ENCODE measurements at places on chromosomes 3 and 15. TPM values are rescaled to one million over a fixed set of nuclear protein-coding genes. Genes with fewer than 3 reads are reported as not detected.

DNA sequence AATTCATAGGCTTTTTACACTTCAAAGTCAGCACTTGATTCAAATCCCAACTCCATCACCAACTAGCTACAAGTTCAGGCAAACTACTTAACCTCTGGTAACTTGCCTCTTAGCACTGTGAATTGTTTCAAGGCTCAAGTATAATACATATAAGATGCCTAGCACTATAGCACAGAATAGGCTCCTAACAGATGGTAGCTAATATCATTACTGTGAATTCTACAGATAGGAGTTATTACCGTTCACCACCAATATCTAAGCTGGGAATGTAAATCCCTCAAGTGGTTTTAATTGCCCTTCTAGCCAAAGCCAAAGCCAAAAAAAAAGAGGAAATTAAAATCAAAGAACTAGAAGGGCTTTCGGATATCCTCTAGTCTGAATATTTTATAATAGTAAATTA is 15.4 kb downstream of the DLG1 start:
- H3K4me1 ChIP-seq, result no peaks in the 10 kb centered on the region
- H3K27ac ChIP-seq, result no peak overlapping the region
- H3K36me3 ChIP-seq, result peaks cover 46% of the 10 kb centered on the region
- DNase-seq, result no peak

DNA sequence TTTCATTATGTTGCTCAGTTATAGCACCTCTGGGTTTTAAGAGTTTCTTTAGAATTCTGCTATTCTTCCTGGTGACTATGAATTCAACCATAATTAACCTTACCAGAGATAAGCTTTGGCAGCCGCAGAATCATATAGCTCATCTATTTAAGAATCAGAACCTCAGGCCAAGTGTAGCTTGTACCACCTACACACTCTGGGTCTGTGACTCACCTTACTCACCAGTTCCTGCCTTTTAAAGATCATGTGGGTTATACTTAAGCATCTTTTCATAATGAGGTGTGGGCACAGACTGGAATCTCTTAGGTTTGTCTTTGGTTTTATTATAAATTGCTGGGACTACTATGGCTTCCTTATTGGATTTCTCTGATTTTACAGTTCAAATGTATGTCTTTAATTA is 21.9 kb downstream of the CDV3 start:
- no peaks in the 10 kb centered on the region for H3K27me3 ChIP-seq
- peak; percentile 38 for DNase-seq
- no peak overlapping the region for H3K4me3 ChIP-seq
- H3K36me3 ChIP-seq, result no peaks in the 10 kb centered on the region

GRCh38 chr3:2908693-2909351 is 201.4 kb downstream of the IL5RA start:
- H3K36me3 ChIP-seq, result no peaks in the 10 kb centered on the region
- no peak overlapping the region for H3K27ac ChIP-seq
- no peaks in the 10 kb centered on the region for H3K4me1 ChIP-seq
- H3K27me3 ChIP-seq, result no peaks in the 10 kb centered on the region
- DNase-seq, result no peak
- H3K4me3 ChIP-seq, result no peak overlapping the region

- no peak overlapping the region for H3K27ac ChIP-seq
- peak; percentile 18 for DNase-seq
- H3K36me3 ChIP-seq, result no peaks in the 10 kb centered on the region
- H3K27me3 ChIP-seq, result no peaks in the 10 kb centered on the region
- no peak overlapping the region for H3K4me3 ChIP-seq
These were observed 1.9 kb downstream of the PAK6 start for GRCh38 chr15:40240619-40241221.

DNA sequence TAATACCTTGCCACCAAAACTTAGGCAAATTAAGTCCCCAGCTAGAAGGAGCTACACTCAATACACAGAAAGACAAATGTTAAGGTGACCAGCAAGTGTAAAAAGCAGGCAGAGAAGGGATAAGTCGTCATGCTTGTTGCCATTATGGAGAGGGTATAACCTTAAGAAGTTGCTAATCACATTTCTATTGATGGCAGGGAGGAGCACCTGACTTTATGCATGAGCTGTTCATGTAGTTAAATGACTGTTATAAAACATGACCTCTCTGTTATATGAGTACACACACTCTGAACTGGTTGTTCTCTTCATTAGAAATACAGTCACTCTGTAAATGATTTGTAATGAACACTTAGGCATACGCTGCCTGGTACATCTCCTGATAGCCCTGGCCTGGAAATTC is 6.6 kb upstream of the CCNL1 start:
- H3K27me3 ChIP-seq, result no peaks in the 10 kb centered on the region
- no peak for DNase-seq
- H3K4me3 ChIP-seq, result no peak overlapping the region
- H3K4me1 ChIP-seq, result no peaks in the 10 kb centered on the region
- no peak overlapping the region for H3K27ac ChIP-seq

The SLC26A6 gene
- 44.9 TPM for total RNA-seq

The IRAK2 gene
- total RNA-seq, result 4.7 TPM

GRCh38 chr15:43330780-43331087 is 361 bp upstream of the LCMT2 start:
- H3K4me1 ChIP-seq, result peaks cover 23% of the 10 kb centered on the region
- peaks cover 6% of the 10 kb centered on the region for H3K36me3 ChIP-seq
- H3K4me3 ChIP-seq, result peak overlapping the region; percentile 75
- DNase-seq, result no peak
- H3K27me3 ChIP-seq, result no peaks in the 10 kb centered on the region

The SCG3 gene
- total RNA-seq, result not detected

DNA sequence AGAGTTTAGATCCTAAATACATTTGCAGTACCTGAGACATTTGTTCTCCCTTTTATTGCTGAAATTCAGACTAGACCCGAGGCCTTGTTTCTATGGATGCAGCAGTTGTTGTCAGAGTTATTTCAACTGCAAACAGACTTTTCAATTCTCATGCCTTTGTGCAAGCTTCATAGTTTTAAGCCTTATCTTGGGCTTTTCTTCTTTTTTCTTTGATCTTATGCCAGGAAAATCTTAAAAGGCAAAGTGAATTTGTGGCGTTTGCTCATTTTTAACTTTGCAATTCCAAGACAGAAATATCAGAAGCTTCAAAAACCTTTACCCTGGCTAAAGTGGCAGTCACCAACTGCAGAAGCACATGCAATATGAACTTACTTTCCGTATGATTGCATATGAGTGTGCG is 576.7 kb downstream of the DIPK2A start:
- no peaks in the 10 kb centered on the region for H3K4me1 ChIP-seq
- H3K36me3 ChIP-seq, result no peaks in the 10 kb centered on the region
- no peaks in the 10 kb centered on the region for H3K27me3 ChIP-seq
- no peak for DNase-seq
- no peak overlapping the region for H3K27ac ChIP-seq
- H3K4me3 ChIP-seq, result no peak overlapping the region

DNA sequence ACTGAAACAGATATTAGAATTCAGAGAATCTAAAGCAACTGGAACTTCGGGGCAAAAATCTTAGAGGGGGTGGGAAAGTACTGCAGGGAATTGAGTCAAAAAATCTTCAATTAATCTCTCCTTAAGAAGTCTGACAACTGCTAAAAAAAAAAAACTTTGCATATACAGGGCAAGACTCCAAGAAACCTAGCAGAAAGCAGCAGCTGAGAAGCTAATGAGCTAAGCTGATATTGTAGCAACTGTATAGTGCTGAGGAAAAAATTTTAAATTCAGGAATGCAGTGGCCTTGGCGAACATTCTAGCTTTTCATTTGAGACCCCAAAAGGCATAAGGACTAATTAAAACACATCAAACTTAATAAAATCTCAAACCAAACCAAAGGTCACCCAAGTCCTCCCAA is 113.6 kb downstream of the SCAPER start:
- no peaks in the 10 kb centered on the region for H3K27me3 ChIP-seq
- no peak overlapping the region for H3K27ac ChIP-seq
- H3K36me3 ChIP-seq, result no peaks in the 10 kb centered on the region
- no peaks in the 10 kb centered on the region for H3K4me1 ChIP-seq
- no peak overlapping the region for H3K4me3 ChIP-seq
- DNase-seq, result no peak

The CYP1A1 gene
- total RNA-seq, result 2.3 TPM

- H3K4me1 ChIP-seq, result peaks cover 27% of the 10 kb centered on the region
- H3K4me3 ChIP-seq, result no peak overlapping the region
- DNase-seq, result peak; percentile 94
These were observed 98.7 kb upstream of the ZPLD1 start for GRCh38 chr3:102336130-102336529.

The PPP1R14D gene
- total RNA-seq, result 0.33 TPM

The CSPG4 gene
- total RNA-seq, result 2.9 TPM

The DUOX1 gene
- total RNA-seq, result not detected

The ALPK3 gene
- total RNA-seq, result 6.9 TPM

- no peaks in the 10 kb centered on the region for H3K27me3 ChIP-seq
- peaks cover 5% of the 10 kb centered on the region for H3K4me1 ChIP-seq
- no peak overlapping the region for H3K4me3 ChIP-seq
- no peaks in the 10 kb centered on the region for H3K36me3 ChIP-seq
These were observed 26.4 kb upstream of the APEH start for GRCh38 chr3:49647741-49648140.

- no peaks in the 10 kb centered on the region for H3K36me3 ChIP-seq
- no peak for DNase-seq
- H3K4me1 ChIP-seq, result no peaks in the 10 kb centered on the region
- H3K27ac ChIP-seq, result no peak overlapping the region
These were observed 66.2 kb downstream of the RPLP1 start for GRCh38 chr15:69518806-69519205.

DNA sequence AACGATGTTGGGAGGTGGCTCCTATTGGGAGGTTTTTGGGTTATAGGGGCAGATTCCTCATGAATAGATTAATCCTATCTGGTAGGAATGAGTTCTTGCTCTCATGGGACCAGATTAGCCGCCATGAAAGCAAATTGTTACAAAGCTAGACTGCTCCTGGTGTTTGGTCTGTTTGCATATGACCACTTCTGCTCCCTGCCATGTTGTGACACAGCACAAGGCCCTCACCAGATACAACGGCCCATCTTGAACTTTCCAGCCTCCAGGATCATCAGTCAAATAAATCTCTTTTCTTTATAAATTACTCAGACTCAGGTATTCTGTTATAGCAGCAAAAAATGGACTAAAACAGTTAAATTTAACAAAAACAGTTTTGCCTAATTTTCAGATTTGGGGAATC is 34.4 kb downstream of the TRIM42 start:
- H3K4me3 ChIP-seq, result no peak overlapping the region
- no peak for DNase-seq
- no peaks in the 10 kb centered on the region for H3K4me1 ChIP-seq
- no peaks in the 10 kb centered on the region for H3K36me3 ChIP-seq
- no peak overlapping the region for H3K27ac ChIP-seq

DNA sequence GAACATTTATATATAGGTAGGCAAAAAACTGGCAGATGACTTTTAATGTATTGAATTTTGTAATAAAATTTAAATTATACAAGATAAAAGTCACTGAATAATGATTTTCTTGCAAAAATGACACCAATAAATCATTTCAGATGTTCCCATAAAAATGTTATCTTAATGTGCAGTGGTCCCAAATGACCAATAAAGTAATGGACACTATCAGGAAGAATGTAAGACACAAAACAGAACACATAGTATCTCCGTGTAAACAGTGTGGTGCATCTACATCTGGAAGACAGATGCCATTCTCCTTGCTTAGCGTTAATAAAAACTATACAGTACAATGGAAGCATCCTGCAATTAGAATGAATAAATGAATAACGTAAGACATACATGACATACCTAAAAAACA is 41.5 kb downstream of the FGF7 start:
- H3K36me3 ChIP-seq, result no peaks in the 10 kb centered on the region
- H3K4me3 ChIP-seq, result no peak overlapping the region
- H3K27ac ChIP-seq, result no peak overlapping the region
- peaks cover 12% of the 10 kb centered on the region for H3K4me1 ChIP-seq
- DNase-seq, result no peak

DNA sequence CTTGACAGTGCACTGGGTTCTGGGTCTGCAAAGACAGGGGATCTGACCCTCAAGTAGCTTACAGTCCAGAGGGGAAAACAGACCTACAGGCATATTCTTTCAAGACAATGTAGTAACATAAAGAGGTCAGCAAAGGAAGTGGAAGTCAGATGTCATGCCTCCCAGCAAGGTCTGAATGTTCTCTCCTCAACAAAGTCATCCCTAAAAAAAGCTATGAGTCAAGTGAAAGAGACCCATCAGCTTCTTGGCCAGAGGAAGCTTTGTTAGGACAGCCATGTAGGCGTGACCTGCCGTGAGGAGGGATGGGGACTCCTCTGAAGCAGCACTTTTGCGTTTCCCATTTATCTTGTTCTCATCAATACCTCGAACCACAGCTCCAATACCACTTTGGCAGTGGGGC is 331.6 kb upstream of the NR2F2 start:
- H3K36me3 ChIP-seq, result no peaks in the 10 kb centered on the region
- DNase-seq, result no peak
- H3K4me3 ChIP-seq, result no peak overlapping the region
- H3K27ac ChIP-seq, result no peak overlapping the region

The CSNK1G1 gene
- total RNA-seq, result 9.8 TPM

DNA sequence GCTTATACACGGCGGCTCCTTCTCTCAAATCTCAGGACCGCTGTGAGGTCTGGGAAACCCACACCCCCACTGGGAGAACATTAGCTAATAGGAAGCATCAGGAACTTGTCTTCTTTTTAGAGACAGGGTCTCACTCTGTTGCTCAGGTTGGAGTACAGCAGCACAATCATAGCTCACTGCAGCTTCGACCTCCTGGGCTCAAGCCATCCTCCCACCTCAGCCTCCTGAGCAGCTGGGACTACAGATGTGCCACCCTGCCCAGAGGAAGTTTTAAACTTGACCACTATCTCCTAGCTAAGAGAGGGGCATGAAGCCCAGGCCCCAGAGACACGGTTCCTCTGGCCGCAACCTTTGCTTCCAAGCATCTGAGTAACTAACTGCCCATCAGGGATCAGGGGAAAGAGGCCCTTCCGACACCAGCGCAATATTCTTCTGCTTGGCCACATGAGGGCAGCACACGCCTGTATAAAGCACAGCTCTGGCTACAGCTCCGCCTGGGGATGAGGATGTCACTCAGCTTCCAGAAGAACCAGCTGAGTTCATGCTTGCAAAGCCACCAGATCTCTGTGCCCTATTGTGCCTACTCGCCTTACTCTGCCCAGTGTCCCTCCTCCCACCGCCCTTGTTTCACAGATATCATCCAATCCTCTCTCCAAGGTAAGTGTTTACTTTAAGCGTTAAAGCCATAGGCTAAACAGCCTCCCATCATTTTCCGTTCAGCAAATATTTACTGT is 57.6 kb upstream of the SLC6A11 start:
- no peak overlapping the region for H3K4me3 ChIP-seq
- no peaks in the 10 kb centered on the region for H3K36me3 ChIP-seq
- peak; percentile 84 for DNase-seq

DNA sequence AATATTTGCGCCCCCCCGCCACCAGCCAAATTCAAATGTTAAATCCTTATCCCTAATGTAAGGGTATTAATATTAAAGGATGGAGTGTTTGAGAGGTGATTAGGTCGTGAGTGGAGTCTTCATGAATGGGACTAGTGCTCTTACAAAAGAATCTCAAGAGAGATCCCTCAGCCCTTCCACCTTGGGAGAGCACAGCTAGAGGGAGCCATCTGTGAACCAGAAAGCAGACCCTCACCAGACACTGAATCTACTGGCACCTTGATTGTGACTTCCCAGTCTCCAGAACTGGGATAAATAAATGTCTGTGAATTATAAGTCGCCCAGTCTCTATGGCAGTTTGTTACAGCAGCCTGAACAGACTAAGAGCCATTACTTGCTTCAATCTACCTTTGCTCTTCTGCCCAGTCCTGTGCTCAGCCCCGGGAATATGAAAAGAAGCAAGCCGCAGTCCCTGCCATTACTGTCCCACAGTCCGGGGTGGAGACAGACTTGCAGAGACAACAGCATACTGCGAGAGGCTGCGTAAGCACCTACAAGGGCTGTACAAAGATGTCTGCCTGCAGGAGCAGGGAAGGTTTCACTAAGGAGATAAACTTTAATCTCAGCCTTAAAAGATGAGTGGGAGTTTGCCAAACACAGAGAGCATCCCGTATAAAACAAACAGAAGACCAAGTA is 110.7 kb upstream of the TMCO5A start:
- no peak overlapping the region for H3K4me3 ChIP-seq
- no peaks in the 10 kb centered on the region for H3K36me3 ChIP-seq
- H3K27ac ChIP-seq, result no peak overlapping the region
- peaks cover 40% of the 10 kb centered on the region for H3K27me3 ChIP-seq

Data from PC-3 (cell line).